Stimulated activated CD8-positive, alpha-beta memory T cell treated with anti-CD3 and anti-CD28 coated beads, Interleukin-7, amount 100 ng/mL, for 1 hour (primary cell): ENCODE measurements at places on chromosomes 16 and 17.

DNA sequence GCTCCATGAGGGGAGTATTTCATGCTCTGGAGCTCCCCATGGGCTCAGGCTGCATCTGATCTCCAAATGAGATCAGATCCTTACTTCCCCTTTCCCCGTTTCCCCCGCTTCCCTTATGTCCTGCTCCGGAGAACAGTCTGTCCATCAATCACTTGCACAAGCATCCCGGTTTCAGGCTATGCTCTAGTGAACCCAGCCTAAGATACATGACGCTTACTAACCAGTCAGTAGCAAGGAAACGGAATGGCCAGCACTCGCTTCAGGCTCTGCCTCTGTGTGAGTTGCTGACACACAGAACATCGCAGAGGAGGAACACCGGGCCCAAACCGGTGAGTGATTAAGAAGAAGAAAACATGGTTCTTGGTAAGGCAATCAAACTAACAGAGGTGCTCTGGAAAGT lies 9.4 kb upstream of the ATP5MC1 start:
- no peak for DNase-seq

DNA sequence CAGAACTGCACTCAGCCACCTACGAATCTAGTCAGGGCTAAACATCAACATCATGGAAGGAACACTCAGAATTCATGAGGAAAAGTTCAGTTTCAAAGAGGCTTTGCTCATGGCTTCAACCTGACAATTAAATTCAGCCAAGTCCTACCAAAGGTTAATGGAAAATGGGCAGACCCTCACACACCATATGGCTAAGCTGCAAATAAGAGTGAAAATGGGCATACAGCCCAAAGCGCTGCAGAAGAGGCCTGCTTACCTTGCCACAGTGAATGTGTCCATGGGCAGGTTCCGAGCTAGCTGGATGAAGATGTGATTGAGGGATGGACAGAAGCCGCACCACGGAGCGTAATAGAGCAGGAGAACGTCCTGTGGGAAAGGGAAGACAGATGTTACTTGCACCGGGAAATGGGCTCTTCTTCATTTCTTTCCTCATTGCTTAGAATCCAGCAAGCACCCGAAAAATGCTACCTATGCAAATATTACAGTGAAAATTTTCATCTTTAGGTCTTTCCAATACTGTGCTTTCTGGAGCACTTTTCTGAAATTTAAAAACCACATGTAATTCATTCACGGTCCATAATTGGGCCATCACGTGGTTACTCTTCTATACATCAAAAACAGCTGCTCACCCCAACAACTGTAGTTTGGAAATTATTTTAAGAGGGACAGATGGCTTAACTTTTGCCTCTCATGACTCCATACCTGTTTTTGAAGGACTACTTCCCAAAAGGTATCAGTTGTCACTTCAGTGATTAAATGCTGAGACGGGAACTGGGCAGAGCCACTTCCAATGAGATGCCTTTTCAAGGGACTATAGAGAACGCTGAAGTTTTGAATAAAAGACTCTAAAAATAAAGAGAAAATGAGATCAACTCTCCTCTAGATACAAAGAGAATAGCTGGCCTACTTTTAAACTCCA lies 19.6 kb downstream of the SNN start:
- DNase-seq: no peak

GRCh38 chr16:81446907-81447268 lies 2.3 kb downstream of the CMIP start:
- DNase-seq: no peak

DNA sequence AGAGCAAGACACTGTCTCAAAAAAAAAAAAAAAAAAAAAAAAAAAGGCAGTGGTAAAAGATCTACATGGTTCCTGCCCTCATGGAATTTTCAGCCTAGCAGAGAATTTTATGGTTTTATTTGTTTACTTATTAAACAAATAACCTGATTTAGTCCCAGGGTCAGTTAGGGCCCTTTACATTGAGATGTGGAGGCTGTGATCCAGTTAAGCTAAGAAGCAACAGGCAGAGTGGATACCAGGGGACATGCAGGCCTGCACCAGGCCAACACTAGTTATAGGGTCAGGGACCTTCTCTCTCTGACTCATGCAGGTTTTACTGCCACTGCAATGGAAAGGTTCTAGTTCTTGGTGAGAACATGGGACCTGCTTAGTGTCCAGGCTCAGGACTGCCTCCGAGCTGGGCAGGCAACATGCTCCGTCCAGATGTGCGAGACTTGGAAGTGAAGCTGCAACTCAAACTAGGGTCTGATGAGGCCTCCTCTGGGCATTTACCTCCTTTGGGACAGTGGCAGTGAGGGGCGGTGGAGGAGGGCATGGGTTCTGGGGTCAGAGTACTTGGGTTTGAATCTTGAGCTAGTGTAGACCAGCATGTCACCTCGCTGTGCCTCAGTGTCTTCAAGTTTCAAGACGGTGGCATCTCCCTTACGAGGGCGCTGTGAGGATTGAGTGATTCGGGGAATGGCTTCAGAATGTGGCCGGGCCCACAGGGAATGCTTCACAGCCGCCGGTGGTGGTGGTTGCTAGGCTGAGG lies 301.8 kb downstream of the CPPED1 start:
- no peak for DNase-seq
